NCI-H69 (cell line): ENCODE measurements at places on chromosomes 11 and 22.

DNA sequence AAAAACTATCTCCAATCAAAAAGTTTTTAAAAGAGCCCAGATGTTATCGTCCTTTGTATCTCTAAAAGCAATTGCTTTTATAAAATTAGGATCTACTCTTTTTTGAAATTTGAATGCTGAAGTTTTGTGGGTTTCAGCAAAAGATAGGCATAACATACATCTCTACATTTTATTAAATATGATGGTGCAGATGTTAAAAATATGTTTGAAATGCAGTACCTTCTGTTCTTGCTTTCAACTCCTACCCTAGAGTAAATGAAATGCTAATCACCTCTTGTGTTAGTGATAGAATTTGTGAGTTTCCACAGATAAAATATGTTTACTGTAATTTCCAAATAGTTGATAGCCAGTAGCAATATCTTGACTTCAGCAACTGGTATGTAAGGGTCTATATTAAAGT is 95.7 kb upstream of the VPREB1 start:
- DNase-seq: no peak

DNA sequence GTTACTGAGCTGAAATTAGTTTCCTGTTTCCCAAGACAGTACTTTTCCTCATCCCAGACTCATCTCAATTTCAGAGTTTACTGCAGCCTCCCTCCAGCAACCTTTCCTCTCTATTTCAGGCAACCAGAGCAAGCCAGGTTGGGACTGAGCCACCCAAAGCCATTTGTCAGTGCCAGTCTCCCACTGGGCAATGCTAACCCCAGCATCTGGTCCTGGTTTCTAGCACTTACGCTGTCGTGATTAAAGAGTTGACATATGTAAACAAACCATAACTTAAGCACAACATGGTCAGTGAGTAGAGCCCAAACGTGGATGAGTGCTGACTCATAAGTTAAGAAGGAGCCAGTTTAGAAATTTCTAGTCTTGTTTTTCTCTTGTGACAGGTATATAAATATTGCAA is 119.6 kb upstream of the BLID start:
- peak; percentile 89 for DNase-seq

GRCh38 chr22:30121960-30122359 is 41.7 kb downstream of the HORMAD2 start:
- no peak for DNase-seq

- DNase-seq: no peak
These were observed 24.1 kb upstream of the KRTAP5-7 start for GRCh38 chr11:71502871-71503435.

DNA sequence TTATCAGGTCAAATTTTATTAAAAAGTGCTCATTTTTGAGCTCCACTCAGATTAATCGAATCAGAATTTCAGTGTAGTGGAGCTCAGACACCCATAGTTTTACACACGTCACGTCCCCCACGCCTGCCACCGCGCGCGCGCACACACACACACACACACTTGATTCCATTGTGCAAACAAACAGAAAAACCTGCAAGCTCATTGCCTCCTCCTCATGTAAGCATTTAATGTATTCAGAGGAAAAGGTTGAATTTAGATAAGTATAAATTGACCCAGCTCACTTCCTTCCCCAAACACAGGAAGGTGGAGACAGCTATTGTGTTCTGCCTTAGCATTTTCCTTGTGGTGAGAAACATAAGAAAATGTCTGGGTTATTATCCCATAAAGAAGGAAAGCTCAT is 336.7 kb downstream of the LUZP2 start:
- DNase-seq: no peak

GRCh38 chr11:33320814-33321330 is 63.7 kb downstream of the HIPK3 start:
- DNase-seq: no peak

DNA sequence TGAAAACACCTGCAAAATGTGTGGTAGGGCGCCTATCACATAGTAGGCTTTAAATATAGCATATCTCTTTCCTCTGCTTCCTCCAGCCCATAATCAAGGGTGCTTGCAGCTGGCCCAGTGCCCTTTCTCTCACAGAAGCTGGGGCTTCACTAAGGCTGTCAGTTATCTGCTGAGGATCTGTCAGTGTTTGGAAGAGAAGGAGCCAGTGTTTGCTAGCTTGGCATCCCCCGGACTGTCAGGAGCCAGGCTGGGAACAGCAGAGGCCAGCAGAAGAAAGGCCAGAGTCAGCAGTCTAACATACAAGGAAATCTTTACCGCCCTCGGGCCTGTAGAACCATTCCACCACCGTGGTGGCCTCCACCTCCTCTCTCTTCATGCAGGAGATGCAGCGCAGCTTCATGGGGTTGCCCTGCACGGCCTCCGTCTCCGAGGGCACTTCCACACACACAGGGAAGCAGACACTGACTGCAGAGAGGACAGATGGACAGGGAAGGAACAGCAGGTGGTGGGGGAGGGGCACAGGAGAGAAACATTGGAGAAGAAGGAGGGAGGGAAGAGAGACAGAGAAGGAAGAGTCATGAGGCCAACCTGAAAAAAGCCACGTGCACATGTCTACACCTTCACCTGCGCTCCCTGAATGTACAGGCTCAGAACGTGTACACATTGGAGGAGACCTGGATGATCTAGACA is 9.0 kb downstream of the SCN3B start:
- peak; percentile 28 for DNase-seq

GRCh38 chr11:110182886-110183285 is 89.7 kb downstream of the ZC3H12C start:
- DNase-seq: no peak

DNA sequence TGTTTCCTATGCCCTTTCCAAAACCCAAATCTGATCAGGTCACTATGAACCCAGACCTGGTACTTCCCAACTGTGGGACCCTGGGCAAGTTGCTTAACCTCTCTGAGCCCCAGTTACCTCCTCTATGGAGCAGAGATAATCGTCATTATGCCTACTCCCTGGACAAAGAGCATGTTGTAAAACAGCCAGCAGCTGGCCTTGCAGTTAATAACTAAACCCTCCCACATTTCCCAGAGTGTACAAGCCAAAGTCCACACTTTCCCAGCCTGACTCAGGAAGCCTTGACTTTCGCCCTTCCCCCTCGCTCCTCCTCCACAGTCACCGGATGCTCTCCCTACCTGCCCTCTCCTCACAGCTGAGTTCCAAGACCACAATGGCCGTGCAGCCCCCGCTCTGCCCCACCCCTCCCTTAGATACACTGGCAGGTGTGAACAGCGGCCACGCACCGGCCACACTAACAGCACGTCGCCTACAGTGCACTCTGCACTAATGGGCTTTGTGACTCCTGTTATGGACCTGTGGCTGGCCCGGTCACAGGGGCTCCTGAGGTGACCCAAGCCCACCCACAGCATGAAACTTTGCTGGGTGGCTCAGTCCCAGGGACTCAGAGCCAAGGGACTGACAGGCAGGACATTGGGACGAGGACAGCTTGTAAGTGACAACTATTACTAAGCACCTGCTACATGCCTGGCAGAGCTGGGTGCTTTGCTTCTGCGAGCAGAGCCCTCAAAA is 15.6 kb upstream of the MFNG start:
- DNase-seq: peak; percentile 94

DNA sequence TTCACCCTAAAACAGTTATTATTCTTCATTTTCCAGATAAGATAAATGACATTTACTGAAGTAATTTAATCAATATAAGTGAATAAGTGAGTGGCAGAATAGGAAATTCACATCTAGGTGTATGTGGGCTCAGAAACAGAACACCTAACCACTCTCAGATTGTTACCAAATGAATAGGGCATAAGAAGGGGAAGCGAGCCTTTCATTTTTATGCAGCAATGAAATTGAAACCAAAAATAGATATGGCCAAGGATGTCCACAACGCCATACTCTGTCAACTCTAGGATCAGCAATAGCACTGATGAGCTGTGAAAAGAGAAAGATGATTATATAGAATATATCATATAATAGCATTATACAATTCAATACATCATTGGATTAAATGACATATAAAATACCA is 398.1 kb upstream of the API5 start:
- no peak for DNase-seq

DNA sequence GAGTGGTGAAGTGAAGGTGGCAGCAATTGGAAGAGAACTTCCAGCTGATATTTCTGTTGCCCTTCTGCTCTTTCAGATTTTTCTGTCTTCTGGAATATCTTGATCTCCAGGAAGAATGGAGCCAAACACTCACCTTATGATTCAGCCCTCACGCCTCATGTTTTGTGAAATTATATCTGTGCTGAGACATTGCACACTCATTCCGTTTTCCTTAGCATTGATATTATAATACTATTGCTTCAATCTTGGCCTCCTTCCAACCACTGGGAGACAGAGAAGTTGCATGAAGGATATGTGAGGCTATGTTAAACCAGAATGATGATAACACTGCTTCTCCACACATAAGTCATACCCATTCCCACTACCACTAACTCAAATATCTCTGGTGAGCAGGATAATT is 177.9 kb downstream of the ETS1 start:
- DNase-seq: peak; percentile 14

DNA sequence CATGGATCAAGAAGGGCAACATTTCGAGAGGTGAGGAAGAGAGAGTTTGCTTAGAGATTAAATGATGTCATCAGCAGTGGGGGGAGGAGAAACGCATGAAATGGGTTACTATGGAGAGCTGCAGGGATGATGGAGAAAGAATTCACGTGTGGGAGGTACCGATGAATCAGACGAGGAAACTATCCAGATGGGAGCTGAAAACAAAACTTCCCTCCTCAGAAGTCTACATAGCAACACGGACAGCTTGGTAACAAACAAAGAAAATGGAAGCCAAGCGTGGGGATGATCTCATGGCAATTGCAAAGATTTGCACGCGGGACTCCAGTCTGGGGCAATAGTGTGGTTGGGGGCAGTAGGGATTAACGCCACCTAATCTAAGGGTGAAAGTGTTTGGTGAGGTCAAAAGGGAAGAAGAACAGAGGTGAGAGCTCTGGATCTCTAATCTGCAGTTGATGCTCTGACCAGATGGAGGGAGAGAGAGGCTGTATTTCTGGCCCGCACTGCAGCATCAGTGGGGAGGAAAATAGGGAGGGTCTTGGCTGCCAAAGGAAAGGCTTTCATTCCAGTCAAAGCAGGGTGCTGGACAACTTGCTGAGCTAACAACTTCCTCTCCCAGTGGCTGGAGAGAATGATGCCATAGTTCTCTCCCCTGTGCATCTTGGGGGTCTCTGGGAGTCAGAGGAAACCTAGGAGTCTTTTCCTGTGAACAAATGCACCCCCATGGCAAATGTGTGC is 43.4 kb upstream of the CSNK2A3 start:
- peak; percentile 20 for DNase-seq

- no peak for DNase-seq
These were observed 39.1 kb upstream of the LIPT2 start for GRCh38 chr11:74532501-74533246.

- no peak for DNase-seq
These were observed 61.4 kb upstream of the OLFML1 start for GRCh38 chr11:7423946-7424345.

DNA sequence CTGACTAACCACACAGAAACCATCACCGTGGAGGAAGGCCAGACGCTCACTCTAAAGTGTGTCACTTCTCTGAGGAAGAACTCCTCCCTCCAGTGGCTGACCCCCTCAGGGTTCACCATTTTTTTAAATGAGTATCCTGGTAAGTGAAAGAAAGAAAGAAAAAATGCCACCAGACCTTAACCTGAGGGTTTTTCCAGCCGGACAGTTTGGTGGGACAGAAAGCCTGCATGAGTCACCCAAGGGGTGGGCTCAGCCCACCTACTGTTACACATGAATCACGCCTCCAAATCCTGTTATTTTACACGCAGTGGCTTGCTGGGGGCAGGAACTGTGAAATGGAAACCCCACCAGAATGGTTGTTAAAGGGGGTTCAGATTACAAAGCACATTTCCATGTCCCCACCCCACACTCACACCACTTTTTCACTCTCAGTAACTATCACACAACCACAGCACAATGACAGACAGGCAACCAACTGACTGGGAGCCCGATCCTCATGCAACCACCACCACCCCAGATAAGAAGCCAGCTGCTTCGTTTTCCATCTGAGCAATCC is 11.9 kb downstream of the CRTAM start:
- DNase-seq: peak; percentile 50

- DNase-seq: no peak
These were observed 37.4 kb upstream of the TPBGL start for GRCh38 chr11:75203138-75203537.

DNA sequence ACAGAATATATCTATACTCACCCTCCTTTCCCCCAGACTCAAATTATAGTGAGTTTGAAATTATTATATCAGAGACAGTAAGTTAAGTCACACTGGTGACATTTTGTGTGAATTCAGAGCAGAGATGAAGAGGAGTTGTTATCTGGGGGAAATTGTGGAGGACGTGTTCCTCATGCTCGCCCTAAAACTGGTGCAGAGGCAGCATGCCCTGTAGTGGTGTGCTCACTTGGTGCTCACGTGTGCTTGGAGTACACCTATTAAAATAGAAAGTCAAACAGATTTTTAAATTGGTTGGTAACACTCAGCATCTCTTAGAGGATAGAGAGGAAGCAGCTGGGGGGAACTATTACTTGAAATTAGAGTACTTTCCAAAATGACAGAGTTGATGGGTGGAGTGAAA is 51.6 kb upstream of the ADSL start:
- no peak for DNase-seq

DNA sequence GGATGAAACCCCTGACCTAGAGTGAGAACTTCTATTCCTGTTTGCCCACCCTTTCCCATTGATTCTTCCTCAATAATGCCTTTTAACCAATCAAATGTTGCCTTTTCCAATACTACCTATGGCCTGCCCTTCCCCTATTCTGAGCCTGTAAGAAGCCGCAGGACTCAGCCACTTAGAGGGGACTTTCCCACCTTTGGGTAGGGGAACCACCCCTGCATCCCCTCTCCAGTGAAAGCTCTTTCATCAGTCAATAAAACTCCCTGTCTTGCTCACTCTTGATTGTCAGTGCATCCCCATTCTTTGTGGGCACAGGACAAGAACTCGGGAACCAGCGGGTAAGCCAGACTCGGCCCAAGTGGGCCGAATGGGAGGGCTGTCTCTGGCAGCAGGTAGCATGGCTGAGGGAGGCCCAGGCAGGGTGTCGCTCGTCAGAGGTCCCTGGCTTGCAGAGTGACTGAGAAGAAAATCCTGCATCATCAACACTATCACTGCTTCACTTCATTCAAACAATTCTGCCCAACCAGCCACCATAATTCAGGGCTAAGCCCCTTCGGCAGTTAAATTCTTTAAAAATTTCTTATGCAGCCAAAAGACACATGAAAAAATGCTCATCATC is 30.4 kb downstream of the LDHAL6A start:
- no peak for DNase-seq
